Naive thymus-derived CD4-positive, alpha-beta T cell (primary cell): ENCODE measurements at places on chromosomes 2 and 18. TPM values are rescaled to one million over a fixed set of nuclear protein-coding genes. Genes with fewer than 3 reads are reported as not detected.

DES gene
- polyA plus RNA-seq, result not detected

G6PC2 gene
- not detected for polyA plus RNA-seq

CPO gene
- polyA plus RNA-seq, result not detected

EGR4 gene
- polyA plus RNA-seq, result not detected

NYAP2 gene
- polyA plus RNA-seq, result not detected

CYP27A1 gene
- polyA plus RNA-seq, result 0.09 TPM

TRIM54 gene
- polyA plus RNA-seq, result not detected

FAM237A gene
- not detected for polyA plus RNA-seq

PTPN18 gene
- 53.2 TPM for polyA plus RNA-seq

DNA sequence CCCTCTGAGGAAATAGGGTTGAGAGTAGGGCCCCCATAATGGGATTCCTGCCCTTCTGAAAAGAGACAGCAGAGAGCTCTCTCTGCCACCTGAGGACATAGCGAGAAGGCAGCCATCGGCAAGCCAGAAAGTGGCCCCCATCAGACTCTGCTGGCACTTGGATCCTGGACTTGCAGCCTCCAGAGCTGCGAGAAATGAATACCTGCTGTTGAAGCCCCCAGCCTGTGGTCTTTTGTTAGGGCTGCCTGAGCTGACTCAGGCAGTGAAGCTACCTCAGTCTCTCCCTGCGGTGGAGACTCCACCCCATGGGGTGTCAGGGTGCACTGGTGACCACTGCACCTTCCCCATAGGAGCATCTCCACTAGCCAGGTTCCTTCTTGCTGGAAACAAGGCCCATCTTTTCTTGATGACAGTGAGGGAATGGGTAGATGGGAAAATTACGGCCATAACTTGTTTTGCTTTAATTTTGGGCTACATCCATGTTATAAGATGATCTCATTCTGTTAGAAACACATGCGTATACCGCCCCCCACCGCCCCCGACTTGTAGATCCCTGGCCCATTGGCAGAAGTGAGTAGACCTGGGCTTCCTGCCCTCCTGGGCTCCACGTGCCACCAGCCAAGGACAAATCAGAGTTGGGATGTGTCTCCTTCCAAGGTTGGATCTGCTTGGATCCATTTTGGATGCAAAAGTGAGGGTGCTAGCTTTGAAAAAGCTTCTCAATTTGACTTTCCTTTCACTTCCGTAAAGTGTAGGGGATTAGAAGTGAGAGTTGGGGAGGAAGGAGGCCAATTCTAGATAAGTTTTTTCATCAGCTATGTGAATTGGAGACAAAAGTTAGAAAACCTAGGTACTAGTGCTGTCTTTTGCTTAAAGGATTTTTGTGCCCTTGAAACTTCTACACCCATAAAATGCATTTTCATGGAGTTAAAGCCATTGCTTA, 42.9 kb downstream of the NCK2 start:
- peaks cover 93% of the 10 kb centered on the region for H3K4me1 ChIP-seq
- DNase-seq, result peak; percentile 55
- H3K27ac ChIP-seq, result peak overlapping the region; percentile 52
- no peaks in the 10 kb centered on the region for H3K27me3 ChIP-seq
- H3K4me3 ChIP-seq, result peak overlapping the region; percentile 17

- no peak for DNase-seq
- no peaks in the 10 kb centered on the region for H3K27me3 ChIP-seq
- no peak overlapping the region for H3K27ac ChIP-seq
- no peaks in the 10 kb centered on the region for H3K4me1 ChIP-seq
These were observed 20.6 kb upstream of the TMEM163 start for GRCh38 chr2:134739236-134739878.

DNA sequence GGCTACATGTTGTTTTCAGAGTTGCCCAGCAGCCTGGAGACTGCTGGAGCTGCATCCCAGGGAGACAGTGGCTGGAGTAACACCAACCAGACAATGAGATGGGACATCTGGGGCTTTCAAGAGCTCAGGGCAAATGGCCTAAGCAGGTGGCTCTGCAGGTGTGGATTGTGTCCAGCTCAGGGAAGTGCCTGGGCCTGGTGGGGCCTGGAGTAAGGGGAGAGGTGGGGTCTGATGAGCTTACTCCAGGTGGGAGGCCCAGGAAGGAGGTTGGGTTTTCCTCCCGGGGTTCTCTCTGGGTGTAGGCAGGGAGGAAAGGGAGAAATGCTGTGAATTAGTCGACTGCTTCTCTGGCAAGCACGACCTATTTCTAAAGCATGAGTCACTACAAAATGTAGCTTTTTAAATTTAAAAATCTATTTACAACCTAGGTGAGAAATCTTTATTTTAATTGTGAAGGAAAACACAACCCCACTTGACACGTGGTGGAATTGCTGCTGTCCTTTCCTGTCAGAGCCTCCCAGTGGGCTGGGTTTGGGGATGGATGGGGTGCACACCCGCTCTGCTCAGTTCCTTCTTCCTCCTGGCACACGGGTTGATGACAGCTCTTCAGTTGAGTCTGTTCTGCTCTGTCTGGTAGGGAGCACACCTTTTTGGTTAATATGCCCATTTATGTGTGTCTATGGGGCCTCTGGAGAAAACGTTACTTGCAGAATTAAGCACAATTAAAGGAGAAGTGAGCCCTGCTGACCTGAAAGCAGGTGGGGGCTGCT, 81.6 kb downstream of the SH3RF3 start:
- no peak overlapping the region for H3K4me3 ChIP-seq
- peaks cover 25% of the 10 kb centered on the region for H3K4me1 ChIP-seq
- peaks cover 2% of the 10 kb centered on the region for H3K27me3 ChIP-seq

- no peaks in the 10 kb centered on the region for H3K4me1 ChIP-seq
- H3K36me3 ChIP-seq, result no peaks in the 10 kb centered on the region
- no peak overlapping the region for H3K4me3 ChIP-seq
- no peak for DNase-seq
- no peaks in the 10 kb centered on the region for H3K27me3 ChIP-seq
These were observed 51.0 kb downstream of the ACOXL start for GRCh38 chr2:110783196-110783873.

GRCh38 chr2:75609937-75610508, 36.6 kb upstream of the MRPL19 start:
- no peaks in the 10 kb centered on the region for H3K4me1 ChIP-seq
- H3K36me3 ChIP-seq, result no peaks in the 10 kb centered on the region
- H3K4me3 ChIP-seq, result no peak overlapping the region
- no peak for DNase-seq
- H3K27ac ChIP-seq, result no peak overlapping the region

DNA sequence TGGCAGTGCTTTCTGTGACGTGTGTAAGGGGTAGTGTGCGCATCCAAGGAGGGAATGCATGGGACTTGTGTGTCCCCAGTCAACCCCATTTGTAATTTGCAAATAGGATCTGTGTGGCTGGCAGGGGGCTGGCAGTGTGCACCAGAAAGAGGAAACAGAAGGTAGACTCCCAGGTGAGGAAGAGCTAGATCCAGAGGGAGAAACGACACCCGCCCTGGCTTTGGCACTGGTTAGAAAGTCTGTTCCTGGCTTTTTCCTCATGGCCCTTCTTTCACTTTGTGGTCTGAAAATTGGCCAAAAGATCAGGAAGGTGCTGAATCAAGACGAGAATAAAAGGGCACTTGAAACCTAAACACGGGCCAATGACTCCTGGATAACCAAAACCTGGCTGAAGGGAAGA, 33.3 kb downstream of the PRKCE start:
- DNase-seq, result no peak
- no peaks in the 10 kb centered on the region for H3K27me3 ChIP-seq
- no peaks in the 10 kb centered on the region for H3K36me3 ChIP-seq

DNA sequence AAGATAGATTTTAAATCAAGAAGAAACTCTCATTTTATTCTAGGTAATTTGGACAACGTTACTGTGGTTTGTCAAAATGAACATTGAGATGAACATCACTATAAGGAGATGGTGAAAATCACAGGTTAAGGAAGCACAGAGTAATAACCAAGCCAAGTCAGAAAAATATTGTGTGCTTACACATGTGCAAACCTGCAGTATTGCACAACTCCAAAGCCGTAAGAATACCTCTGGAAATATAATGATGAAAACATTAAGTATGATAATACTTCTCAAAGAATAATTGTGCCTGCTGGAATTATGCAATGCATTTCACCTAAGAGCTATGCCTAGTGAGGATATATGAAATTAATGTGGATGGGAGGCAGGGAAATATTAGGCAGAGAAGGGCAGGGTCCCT, 21.1 kb upstream of the GALNT5 start:
- no peaks in the 10 kb centered on the region for H3K4me1 ChIP-seq
- no peak overlapping the region for H3K27ac ChIP-seq
- no peaks in the 10 kb centered on the region for H3K27me3 ChIP-seq
- no peaks in the 10 kb centered on the region for H3K36me3 ChIP-seq
- DNase-seq, result no peak

- no peaks in the 10 kb centered on the region for H3K27me3 ChIP-seq
- no peak for DNase-seq
- H3K27ac ChIP-seq, result no peak overlapping the region
- H3K36me3 ChIP-seq, result no peaks in the 10 kb centered on the region
These were observed 16.5 kb downstream of the BIN1 start for GRCh38 chr2:127090281-127091120.

- H3K36me3 ChIP-seq, result no peaks in the 10 kb centered on the region
- H3K27ac ChIP-seq, result no peak overlapping the region
- H3K4me3 ChIP-seq, result peak overlapping the region; percentile 3
- DNase-seq, result no peak
These were observed 37.2 kb upstream of the SLC8A1 start for GRCh38 chr2:40488927-40489677.

GRCh38 chr2:239250216-239251081, 150.4 kb downstream of the HDAC4 start:
- H3K4me3 ChIP-seq, result no peak overlapping the region
- DNase-seq, result no peak
- no peaks in the 10 kb centered on the region for H3K36me3 ChIP-seq
- peaks cover 5% of the 10 kb centered on the region for H3K4me1 ChIP-seq
- H3K27me3 ChIP-seq, result no peaks in the 10 kb centered on the region

DNA sequence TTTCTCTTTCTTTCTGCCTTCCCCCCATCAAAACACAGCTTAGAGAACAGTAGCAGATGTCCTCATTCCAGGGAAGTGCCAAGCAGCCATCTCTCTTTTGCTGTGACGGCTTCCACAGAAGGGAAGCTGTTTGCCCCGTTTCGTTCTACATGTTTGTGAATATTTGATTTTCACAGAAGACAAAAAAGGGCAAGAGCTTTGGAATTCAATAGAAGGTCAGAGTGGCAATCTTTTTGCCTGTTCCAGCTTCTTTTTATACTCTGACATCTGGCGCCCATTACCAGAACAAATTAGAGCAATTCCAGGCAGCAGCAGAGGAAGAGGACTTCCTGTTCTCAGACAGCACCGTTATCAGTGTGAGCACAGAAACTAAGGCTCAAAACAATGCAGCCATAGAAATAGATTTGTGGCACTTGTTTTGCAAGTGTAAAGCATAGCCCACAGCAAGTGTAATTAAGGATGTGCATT, 79.0 kb upstream of the CDH19 start:
- no peak overlapping the region for H3K4me3 ChIP-seq
- no peak overlapping the region for H3K27ac ChIP-seq
- DNase-seq, result no peak

DNA sequence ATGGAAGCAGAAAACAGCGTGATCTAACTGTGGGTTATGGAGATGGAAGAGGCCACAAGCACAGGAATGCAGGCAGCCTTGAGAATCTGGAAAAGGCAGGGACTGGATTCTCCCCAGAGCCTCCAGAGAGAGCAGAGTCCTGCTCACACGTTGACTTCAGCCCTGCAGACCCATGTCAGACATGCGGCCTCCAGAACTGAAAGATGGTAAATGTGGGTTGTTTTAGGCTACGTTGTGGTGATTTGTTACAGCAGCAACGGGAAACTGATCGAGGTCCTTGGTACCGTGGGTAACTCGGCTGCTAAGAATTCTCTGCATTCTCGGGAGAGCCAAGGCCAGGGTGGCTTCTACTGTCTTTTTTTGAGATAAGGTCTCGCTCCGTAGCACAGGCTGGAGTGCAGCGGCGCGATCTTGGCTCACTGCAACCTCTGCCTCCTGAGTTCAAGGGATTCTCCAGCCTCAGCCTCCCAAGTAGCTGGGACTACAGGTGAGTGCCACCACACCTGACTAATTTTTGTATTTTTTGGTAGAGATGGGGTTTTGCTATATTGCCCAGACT, 97.1 kb downstream of the ACKR3 start:
- no peak overlapping the region for H3K27ac ChIP-seq
- no peaks in the 10 kb centered on the region for H3K27me3 ChIP-seq
- no peaks in the 10 kb centered on the region for H3K4me1 ChIP-seq

- no peak overlapping the region for H3K27ac ChIP-seq
- H3K36me3 ChIP-seq, result no peaks in the 10 kb centered on the region
- no peaks in the 10 kb centered on the region for H3K27me3 ChIP-seq
- no peak overlapping the region for H3K4me3 ChIP-seq
These were observed 147.4 kb downstream of the CERS6 start for GRCh38 chr2:168603439-168603961.

DNA sequence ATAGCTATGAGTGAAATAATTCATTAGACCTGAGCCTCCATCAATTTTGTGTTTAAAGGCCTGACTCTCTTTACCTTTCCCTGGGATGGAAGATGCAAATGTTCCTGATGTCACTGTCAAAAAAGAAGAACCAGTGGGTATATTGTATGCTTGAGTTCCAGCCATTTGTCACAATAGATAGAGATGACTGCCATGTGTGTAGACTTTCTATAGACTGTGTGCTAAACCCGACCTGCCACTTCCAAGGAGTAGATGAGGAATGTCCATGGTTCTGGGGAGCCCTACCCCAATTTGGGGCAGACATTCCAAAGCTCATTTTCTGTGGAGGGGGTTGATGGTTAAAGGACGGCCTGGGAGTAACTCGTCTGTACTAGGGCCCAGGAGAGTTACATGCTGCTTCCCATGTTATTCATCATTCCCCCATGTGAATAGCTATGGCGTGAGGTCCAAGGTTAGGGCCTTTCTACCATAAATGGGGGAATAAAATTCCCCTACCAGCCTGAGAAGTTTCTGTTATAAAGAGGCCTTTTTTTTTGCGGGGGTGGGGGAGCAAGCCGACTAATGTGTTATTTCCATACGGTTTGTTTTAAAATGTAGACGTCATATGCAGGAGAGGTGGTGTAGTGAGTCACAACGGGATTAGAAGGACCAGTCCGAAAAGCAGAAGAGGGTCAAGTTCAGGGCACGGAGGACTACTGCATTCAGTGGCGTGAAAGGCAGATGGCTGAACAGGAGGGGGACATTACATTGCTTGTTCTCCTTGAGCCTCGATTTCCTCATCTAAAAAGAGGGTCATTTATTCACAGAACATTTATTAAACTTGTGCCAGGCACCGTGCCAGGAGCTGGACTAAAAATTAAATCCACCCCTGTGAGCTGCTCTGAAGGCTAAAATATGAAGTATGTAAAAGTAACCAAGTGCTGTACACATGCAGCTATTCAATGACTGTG, 24.0 kb downstream of the IL1B start:
- no peak for DNase-seq
- H3K4me1 ChIP-seq, result no peaks in the 10 kb centered on the region
- no peaks in the 10 kb centered on the region for H3K27me3 ChIP-seq
- H3K36me3 ChIP-seq, result no peaks in the 10 kb centered on the region

GRCh38 chr2:73285159-73285739, 971 bp upstream of the FBXO41 start:
- H3K4me3 ChIP-seq, result peak overlapping the region; percentile 69
- no peaks in the 10 kb centered on the region for H3K36me3 ChIP-seq
- DNase-seq, result no peak
- peaks cover 14% of the 10 kb centered on the region for H3K4me1 ChIP-seq
- no peaks in the 10 kb centered on the region for H3K27me3 ChIP-seq

GRCh38 chr18:79489899-79490625, 94.3 kb downstream of the NFATC1 start:
- no peak overlapping the region for H3K27ac ChIP-seq
- H3K4me1 ChIP-seq, result no peaks in the 10 kb centered on the region
- no peaks in the 10 kb centered on the region for H3K27me3 ChIP-seq
- H3K4me3 ChIP-seq, result no peak overlapping the region

GRCh38 chr2:15331787-15332186, 229.3 kb downstream of the NBAS start:
- no peak overlapping the region for H3K4me3 ChIP-seq
- H3K27ac ChIP-seq, result no peak overlapping the region
- peaks cover 31% of the 10 kb centered on the region for H3K36me3 ChIP-seq
- no peak for DNase-seq
